WTC11 (cell line): ENCODE measurements at places on chromosomes 2 and 18. TPM values are rescaled to one million over a fixed set of nuclear protein-coding genes. Genes with fewer than 3 reads are reported as not detected.

Gene DSG4
- not detected in 3 replicates for total RNA-seq

Gene ITPRIPL1
- 11.7 to 17.3 TPM (median 13.7 TPM) in 3 replicates for total RNA-seq

Gene OR6B2
- not detected in 3 replicates for total RNA-seq

Gene ZNF804A
- not detected in 3 replicates for total RNA-seq

Gene EML6
- 1.9 to 2.5 TPM (median 2.1 TPM) in 3 replicates for total RNA-seq

Gene CRYGC
- not detected in 3 replicates for total RNA-seq

Gene CNRIP1
- total RNA-seq = 1.3 to 1.6 TPM (median 1.4 TPM) in 3 replicates

Gene DLX1
- total RNA-seq = not detected in 3 replicates

Gene DSC1
- not detected in 3 replicates for total RNA-seq

Gene IL1RN
- not detected in 3 replicates for total RNA-seq

Gene AQP12A
- total RNA-seq = not detected in 3 replicates

Gene YWHAQ
- 394 to 395 TPM (median 395 TPM) in 3 replicates for total RNA-seq

- H3K27me3 ChIP-seq = no peaks in the 10 kb centered on the region
- H3K4me3 ChIP-seq = no peak overlapping the region
- H3K4me1 ChIP-seq = peaks cover 7% of the 10 kb centered on the region
- DNase-seq = no peak
- no peak overlapping the region for H3K27ac ChIP-seq
- no peaks in the 10 kb centered on the region for H3K36me3 ChIP-seq
Measured at GRCh38 chr2:237877576-237878307, 18.3 kb downstream of the RAMP1 start.

- peak overlapping the region; percentile 20 for H3K4me3 ChIP-seq
- H3K4me1 ChIP-seq = peaks cover 45% of the 10 kb centered on the region
- peak overlapping the region; percentile 96 for H3K27ac ChIP-seq
Measured at GRCh38 chr18:9742524-9743131, 34.5 kb downstream of the RAB31 start.

- H3K27ac ChIP-seq = no peak overlapping the region
- DNase-seq = no peak
- H3K4me1 ChIP-seq = peaks cover 30% of the 10 kb centered on the region
- no peaks in the 10 kb centered on the region for H3K36me3 ChIP-seq
- H3K27me3 ChIP-seq = no peaks in the 10 kb centered on the region
Measured at GRCh38 chr2:75276093-75277029, 77.0 kb upstream of the TACR1 start.

- no peak for DNase-seq
- no peak overlapping the region for H3K27ac ChIP-seq
- H3K27me3 ChIP-seq = 0 out of 2 replicates have a peak, but pooled peaks cover 2% of the 10 kb centered on the region
- H3K36me3 ChIP-seq = no peaks in the 10 kb centered on the region
- no peak overlapping the region for H3K4me3 ChIP-seq
- H3K4me1 ChIP-seq = peaks cover 30% of the 10 kb centered on the region
Measured at GRCh38 chr2:227853765-227854271, 17.6 kb upstream of the DAW1 start.

DNA sequence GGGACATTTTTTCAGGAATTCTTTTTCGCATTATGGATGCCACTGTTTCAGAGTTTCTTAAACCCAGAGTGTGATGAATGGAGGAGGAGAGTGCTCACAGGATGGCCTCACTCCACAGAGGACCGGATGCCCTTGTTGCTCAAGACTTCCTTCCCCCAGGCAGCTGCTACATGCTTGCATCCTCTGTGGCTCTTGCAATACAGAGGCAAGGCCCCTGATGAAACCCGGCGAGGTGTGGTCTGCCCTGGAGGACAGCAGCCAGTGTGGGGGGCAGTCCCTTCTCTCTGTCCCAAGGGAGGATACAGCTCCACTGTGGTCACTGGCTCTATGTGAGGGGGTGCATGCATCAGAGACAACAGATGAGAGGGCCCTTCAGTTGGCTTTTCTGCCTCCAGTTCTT is 109.6 kb downstream of the SH3RF3 start:
- H3K4me3 ChIP-seq = no peak overlapping the region
- H3K27ac ChIP-seq = no peak overlapping the region
- H3K27me3 ChIP-seq = no peaks in the 10 kb centered on the region

DNA sequence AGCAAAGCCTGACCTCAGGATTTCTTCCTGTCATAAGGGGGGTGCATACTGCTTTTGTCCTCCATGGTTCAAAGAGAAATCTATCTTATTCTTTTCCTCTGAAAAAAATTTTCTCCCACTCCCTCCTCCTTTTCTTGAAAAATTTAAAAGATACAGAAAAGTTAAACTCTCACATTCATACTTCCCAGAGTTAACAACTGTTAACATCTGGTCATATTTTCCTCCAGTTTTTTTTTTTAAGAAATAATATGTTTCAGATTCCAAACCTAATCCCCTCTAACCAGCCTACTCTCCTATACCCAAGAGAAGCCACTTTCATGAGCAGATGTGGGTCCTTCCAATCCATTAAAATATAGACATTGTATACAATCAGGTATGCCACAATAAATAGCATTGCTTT is 378.9 kb upstream of the HNRNPA3 start:
- H3K4me3 ChIP-seq = no peak overlapping the region
- H3K36me3 ChIP-seq = no peaks in the 10 kb centered on the region
- no peaks in the 10 kb centered on the region; the same call in 1 of the 2 replicates for H3K27me3 ChIP-seq
- no peak overlapping the region for H3K27ac ChIP-seq

DNA sequence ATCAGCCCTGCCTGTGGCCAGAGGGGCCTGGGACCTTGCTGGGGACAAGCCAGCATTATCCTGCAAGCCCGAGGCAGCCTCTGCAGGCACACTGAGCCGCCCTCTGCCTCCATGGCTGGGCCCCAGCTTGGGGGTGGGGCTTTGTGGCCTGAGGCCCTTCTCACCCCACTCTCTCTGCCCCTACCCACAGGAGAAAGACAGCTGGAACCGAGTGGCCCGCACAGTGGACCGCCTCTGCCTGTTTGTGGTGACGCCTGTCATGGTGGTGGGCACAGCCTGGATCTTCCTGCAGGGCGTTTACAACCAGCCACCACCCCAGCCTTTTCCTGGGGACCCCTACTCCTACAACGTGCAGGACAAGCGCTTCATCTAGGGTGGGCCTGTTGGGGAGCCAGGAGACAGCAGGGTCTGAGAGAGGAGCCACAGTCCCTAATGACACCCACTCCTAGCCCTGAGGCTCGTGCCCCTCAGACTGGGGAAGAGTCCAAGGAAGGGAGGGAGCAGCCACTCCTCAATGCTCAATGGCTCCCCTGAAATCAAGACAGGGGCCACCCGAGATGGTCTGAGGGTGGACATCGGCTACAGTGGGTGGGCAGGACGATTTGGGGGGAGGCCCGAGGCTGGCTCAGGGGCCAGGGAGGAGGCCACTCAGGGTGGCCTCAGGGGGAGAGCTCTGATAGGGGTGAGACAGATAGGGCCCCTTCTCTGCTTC is 4.4 kb upstream of the CHRNG start:
- peaks cover 13% of the 10 kb centered on the region for H3K27me3 ChIP-seq
- DNase-seq = no peak
- H3K4me3 ChIP-seq = no peak overlapping the region

DNA sequence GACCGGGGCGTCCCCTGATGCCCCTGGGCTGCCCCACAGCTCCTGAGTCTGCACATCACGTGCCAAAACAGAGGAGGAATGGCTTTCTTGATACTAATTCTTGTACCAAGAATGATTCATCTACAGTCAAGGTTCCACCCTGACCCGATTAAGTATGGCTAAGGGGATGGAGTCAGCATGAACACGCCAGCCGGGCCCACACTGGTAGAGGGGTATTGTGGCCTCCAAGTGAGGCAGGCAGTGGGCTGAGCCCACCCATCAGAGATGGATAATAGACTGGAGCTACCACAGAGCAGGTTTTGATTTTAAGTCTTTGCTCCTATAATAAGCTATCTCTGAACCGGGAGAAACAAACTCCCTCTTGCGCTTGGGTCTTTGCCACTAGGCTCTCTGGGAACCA is 17.9 kb upstream of the GNAL start:
- no peak overlapping the region for H3K4me3 ChIP-seq
- H3K36me3 ChIP-seq = no peaks in the 10 kb centered on the region
- no peak overlapping the region for H3K27ac ChIP-seq
- peaks cover 35% of the 10 kb centered on the region for H3K4me1 ChIP-seq
- DNase-seq = no peak

- H3K4me1 ChIP-seq = peaks cover 24% of the 10 kb centered on the region
- DNase-seq = no peak
- H3K27me3 ChIP-seq = no peaks in the 10 kb centered on the region
- H3K27ac ChIP-seq = no peak overlapping the region; the same call in 1 of the 2 replicates
Measured at GRCh38 chr2:128439031-128439790, 120.5 kb upstream of the HS6ST1 start.

- DNase-seq = no peak
- H3K36me3 ChIP-seq = no peaks in the 10 kb centered on the region
- no peak overlapping the region for H3K4me3 ChIP-seq
- peaks cover 46% of the 10 kb centered on the region for H3K27me3 ChIP-seq
- peaks cover 26% of the 10 kb centered on the region for H3K4me1 ChIP-seq
Measured at GRCh38 chr2:177204417-177204816, 8.2 kb upstream of the HNRNPA3 start.

DNA sequence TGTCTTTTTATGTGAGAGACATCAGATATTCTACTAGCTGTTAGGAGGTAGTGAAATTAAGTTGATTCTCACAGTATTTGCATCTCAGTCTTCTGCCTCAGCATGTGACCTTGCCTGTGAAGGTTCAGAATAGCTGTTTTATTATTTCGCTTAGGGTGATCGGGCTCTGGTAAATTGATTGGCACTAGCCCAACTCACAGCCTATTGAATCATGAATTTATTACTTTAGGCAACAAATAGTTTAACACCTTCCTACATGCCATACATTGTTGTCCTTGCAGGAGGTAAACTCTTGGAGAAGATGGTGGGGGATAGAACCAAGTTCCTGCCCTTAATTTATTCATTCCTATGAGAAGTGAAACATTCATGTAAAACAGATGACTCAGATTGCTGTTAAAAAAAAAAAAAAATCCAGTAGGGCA is 101.9 kb downstream of the GPD2 start:
- H3K27me3 ChIP-seq = no peaks in the 10 kb centered on the region
- DNase-seq = no peak
- no peak overlapping the region for H3K27ac ChIP-seq

DNA sequence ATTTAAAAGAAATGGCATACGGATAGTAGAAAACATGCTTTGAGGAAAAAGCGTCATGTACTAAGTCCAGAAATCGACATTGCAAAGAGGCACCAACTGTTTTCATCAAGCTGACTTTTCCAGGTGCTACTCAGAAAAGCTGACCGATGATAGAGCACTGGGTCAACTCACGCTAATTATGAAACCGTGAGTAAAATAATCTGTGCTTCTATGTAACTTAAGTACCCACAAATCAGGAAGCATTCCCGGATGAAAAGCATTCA is 353 bp upstream of the NUP35 start:
- DNase-seq = no peak
- H3K27ac ChIP-seq = peak overlapping the region; percentile 99
- no peaks in the 10 kb centered on the region; the same call in 1 of the 2 replicates for H3K27me3 ChIP-seq
- H3K36me3 ChIP-seq = peaks cover 6% of the 10 kb centered on the region
- peaks cover 32% of the 10 kb centered on the region for H3K4me1 ChIP-seq

- H3K4me3 ChIP-seq = no peak overlapping the region
- no peaks in the 10 kb centered on the region for H3K36me3 ChIP-seq
- H3K27me3 ChIP-seq = no peaks in the 10 kb centered on the region
- DNase-seq = no peak
- no peak overlapping the region for H3K27ac ChIP-seq
- H3K4me1 ChIP-seq = peaks cover 4% of the 10 kb centered on the region
Measured at GRCh38 chr2:229514273-229514895, 200.0 kb downstream of the DNER start.

DNA sequence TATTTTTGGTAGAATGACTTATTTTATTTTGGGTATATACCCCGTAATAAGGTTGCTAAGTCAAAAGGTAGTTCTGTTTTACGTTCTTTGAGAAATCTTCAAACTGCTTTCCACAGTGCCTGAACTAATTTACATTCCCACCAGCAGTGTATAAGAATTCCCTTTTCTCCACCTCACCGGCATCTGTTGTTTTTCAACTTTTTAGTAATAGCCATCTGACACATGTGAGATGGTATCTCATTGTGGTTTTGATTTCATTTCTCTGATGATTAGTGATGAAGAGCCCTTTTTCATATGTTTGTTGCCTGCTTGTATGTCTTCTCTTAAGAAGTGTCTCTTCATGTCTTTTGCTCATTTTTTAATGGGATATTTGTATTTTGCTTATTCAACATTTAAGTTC is 215.2 kb upstream of the TFPI start:
- H3K36me3 ChIP-seq = peaks cover 7% of the 10 kb centered on the region; the same call in 1 of the 2 replicates
- no peaks in the 10 kb centered on the region for H3K4me1 ChIP-seq
- peaks cover 3% of the 10 kb centered on the region; the same call in 1 of the 2 replicates for H3K27me3 ChIP-seq
- no peak overlapping the region for H3K27ac ChIP-seq

- DNase-seq = no peak
- peaks cover 20% of the 10 kb centered on the region for H3K4me1 ChIP-seq
- H3K27ac ChIP-seq = no peak overlapping the region
- no peaks in the 10 kb centered on the region for H3K27me3 ChIP-seq
- peaks cover 17% of the 10 kb centered on the region for H3K36me3 ChIP-seq
Measured at GRCh38 chr2:152646775-152647174, 70.5 kb downstream of the PRPF40A start.

- peaks cover 20% of the 10 kb centered on the region for H3K36me3 ChIP-seq
- no peak for DNase-seq
- no peaks in the 10 kb centered on the region for H3K27me3 ChIP-seq
- peaks cover 37% of the 10 kb centered on the region for H3K4me1 ChIP-seq
- peak overlapping the region; percentile 58 for H3K27ac ChIP-seq
Measured at GRCh38 chr2:54524226-54524991, 68.3 kb downstream of the SPTBN1 start.

DNA sequence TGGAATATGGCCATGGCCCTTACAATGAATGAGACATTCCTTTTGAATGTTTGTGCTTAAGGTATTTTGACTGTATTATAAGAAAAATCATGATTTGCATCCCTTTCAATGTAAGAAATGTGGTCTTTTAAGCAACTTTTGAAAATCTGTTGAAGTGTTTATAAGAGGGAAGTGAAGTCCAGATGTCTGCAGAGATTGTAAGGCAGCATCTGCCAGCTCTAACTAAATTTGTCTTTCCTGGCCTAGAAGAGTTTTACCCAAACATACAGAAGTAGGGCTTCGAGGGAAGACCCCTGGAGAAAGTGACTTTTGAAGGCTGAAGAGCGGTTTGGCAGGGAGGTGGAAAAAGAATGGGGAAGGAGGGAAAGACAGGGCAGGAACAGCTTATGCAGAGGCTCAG is 12.2 kb downstream of the EML6 start:
- H3K27me3 ChIP-seq = no peaks in the 10 kb centered on the region
- H3K4me3 ChIP-seq = no peak overlapping the region
- no peaks in the 10 kb centered on the region for H3K4me1 ChIP-seq

GRCh38 chr18:57965246-57965645 is 78.8 kb upstream of the NEDD4L start:
- H3K36me3 ChIP-seq = no peaks in the 10 kb centered on the region
- no peak for DNase-seq
- H3K4me3 ChIP-seq = no peak overlapping the region
- no peak overlapping the region for H3K27ac ChIP-seq

- DNase-seq = no peak
- no peaks in the 10 kb centered on the region for H3K4me1 ChIP-seq
- no peaks in the 10 kb centered on the region for H3K27me3 ChIP-seq
- H3K4me3 ChIP-seq = no peak overlapping the region
Measured at GRCh38 chr2:127256381-127256780, 36.3 kb upstream of the CYP27C1 start.
